ENCODE measurements at places on chromosomes 5 and 9. TPM values are rescaled to one million over a fixed set of nuclear protein-coding genes. Genes with fewer than 3 reads are reported as not detected.

SLC34A1 gene
- total RNA-seq: not detected

BARX1 gene
- total RNA-seq: 15.6 TPM

INPP5E gene
- 7.4 TPM for total RNA-seq

PCDHGA1 gene
- total RNA-seq: 1.1 TPM

PCDHB15 gene
- total RNA-seq: 1.1 TPM

SPATA31C1 gene
- not detected for total RNA-seq

SAP30L gene
- total RNA-seq: 36.5 TPM

DNA sequence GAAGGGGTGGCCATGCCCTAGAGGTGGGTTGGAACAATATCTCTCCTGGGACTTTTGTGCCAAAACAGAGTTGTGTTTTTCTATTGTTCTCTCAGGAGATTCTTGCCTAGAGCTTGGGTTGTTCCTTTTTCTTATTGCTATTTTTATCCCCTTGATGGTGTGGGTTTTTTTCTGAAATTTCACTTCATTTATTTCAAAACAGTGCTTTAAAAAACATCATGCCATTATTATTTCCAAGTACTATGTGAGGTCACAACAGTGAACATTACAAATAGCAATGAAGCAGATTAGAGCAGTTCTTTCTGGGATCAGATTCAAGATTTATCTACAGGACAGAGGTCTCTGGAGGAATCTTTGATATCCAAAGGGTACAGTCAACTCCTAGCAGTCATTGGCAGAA lies 76.6 kb downstream of the ACTBL2 start:
- H3K4me1 ChIP-seq: peaks cover 4% of the 10 kb centered on the region
- H3K27me3 ChIP-seq: no peaks in the 10 kb centered on the region
- no peak overlapping the region for H3K4me3 ChIP-seq
- H3K27ac ChIP-seq: no peak overlapping the region

- peaks cover 24% of the 10 kb centered on the region for H3K27me3 ChIP-seq
- H3K4me1 ChIP-seq: no peaks in the 10 kb centered on the region
- H3K27ac ChIP-seq: no peak overlapping the region
- peak; percentile 94 for DNase-seq
- no peaks in the 10 kb centered on the region for H3K36me3 ChIP-seq
Observed at GRCh38 chr9:133184971-133185370, 21.3 kb upstream of the GBGT1 start.

DNA sequence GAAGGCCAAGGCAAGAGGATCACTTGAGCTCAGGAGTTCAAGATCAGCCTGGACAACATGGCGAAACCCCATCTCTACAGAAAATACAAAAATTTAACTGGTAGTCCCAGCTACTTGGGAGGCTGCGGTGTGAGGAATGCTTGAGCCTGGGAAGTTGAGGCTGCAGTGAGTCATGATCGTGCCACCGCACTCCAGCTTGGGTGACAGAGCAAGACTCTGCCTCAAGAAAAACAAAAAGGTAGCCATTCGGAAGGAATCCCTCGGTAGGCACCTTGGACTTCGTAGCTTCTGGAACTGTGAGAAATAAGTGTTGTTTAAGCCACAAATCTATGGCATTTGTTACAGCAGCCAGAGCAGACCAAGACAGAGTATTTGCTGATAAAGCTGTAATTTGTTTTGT lies 174.2 kb downstream of the DCP2 start:
- H3K27ac ChIP-seq: no peak overlapping the region
- DNase-seq: no peak
- H3K36me3 ChIP-seq: no peaks in the 10 kb centered on the region
- no peaks in the 10 kb centered on the region for H3K27me3 ChIP-seq

DNA sequence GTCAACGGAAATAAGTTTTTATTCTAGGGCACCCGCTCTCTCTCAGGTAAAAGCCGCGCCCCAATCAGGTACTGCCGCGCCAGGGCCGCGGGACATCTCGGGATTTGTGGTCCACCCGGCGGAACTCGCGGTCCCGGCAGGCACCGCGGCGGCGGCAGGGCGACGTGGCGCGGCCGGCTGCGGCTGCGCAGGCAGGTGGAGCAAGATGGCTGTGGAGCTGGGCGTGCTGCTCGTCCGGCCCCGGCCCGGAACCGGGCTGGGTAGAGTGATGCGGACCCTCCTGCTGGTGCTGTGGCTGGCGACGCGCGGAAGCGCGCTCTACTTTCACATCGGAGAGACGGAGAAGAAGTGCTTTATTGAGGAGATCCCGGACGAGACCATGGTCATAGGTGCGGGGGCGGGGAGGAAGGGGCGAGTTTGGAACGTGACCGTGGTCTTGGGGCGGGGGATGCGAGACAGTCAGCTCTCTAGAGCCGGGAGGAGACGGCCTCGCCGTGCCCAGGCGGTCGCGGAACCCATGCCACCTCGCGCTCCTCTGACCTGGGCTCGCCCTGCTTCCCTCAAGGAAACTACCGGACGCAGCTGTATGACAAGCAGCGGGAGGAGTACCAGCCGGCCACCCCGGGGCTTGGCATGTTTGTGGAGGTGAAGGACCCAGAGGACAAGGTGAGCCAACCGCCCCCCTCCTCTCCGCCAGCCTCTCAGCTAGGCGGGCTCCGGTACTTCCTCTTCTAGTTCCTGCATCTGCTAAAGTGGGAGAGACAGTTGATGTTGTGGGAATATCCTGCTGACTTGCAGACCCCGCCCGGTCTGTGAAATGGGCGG lies at the start of gene TMED9:
Gene TMED9, plus strand, starts transcription at position 194 of the 825 bp plus-strand sequence. Its CDS starts 12 bp downstream, at position 206.
- peak within 1 kb of the TSS; percentile 86 for H3K4me3 ChIP-seq
- peaks cover 17% of the 10 kb centered on the region for H3K4me1 ChIP-seq
- peaks cover 36% of the 10 kb centered on the region for H3K36me3 ChIP-seq
- DNase-seq: peak; percentile 99
- H3K27ac ChIP-seq: peak within 1 kb of the TSS; percentile 69
- peaks cover 32% of the 10 kb centered on the region for H3K27me3 ChIP-seq

DNA sequence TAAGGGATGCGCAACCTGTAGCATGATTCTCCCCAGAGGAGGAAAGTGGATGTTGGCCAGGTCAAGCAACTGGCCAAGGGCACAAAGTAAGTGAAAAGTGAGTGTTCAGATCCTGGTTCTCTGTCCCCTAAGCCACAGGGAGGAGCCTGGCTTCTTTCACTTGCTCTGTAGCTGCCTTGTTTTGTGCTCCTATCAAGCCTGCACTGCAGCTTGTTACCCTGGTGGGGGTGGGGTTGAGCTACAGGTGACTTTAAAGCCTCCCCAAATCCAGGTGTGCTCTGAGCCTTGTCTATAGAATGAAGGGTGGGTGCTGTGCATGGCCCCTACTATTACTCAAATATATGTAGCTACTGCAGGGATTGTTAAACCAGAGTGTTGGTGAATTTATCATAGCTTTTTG lies 32.9 kb downstream of the RALGPS1 start:
- no peak for DNase-seq
- no peak overlapping the region for H3K27ac ChIP-seq
- no peaks in the 10 kb centered on the region for H3K36me3 ChIP-seq
- H3K27me3 ChIP-seq: peaks cover 3% of the 10 kb centered on the region

DNA sequence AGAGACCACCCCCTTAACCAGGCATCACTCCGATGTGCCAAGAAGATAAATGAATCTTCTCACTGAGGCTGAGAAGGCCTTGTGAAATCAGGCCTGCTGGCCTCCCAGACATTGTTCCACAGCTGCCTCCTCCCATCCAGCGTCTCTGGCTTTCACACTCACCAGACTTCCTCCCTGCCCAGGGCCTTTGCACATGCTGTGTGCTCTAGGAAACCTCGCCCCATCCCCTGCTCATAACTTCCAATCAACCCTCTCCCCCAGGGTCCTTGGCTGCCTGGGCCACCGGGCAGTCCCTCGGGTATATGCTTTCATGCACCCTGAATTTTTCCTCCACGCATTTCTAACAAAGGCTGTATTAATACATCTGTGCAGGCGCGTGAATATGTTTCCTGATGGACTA lies 58.4 kb downstream of the DUSP1 start:
- peak; percentile 6 for DNase-seq
- H3K4me3 ChIP-seq: no peak overlapping the region
- H3K36me3 ChIP-seq: no peaks in the 10 kb centered on the region
- H3K27ac ChIP-seq: no peak overlapping the region
- H3K27me3 ChIP-seq: no peaks in the 10 kb centered on the region
- peaks cover 12% of the 10 kb centered on the region for H3K4me1 ChIP-seq

- DNase-seq: no peak
- peaks cover 4% of the 10 kb centered on the region for H3K27me3 ChIP-seq
- H3K36me3 ChIP-seq: no peaks in the 10 kb centered on the region
- no peak overlapping the region for H3K27ac ChIP-seq
- no peak overlapping the region for H3K4me3 ChIP-seq
Observed at GRCh38 chr5:35438786-35439185, 178.9 kb upstream of the SPEF2 start.

GRCh38 chr5:109888989-109889388 lies 199.3 kb downstream of the MAN2A1 start:
- no peak overlapping the region for H3K27ac ChIP-seq
- H3K36me3 ChIP-seq: no peaks in the 10 kb centered on the region
- no peak for DNase-seq
- H3K4me1 ChIP-seq: no peaks in the 10 kb centered on the region
- H3K4me3 ChIP-seq: no peak overlapping the region

GRCh38 chr5:178199581-178200434 lies 4.5 kb upstream of the HNRNPAB start:
- no peak overlapping the region for H3K4me3 ChIP-seq
- no peak overlapping the region for H3K27ac ChIP-seq
- DNase-seq: no peak
- H3K36me3 ChIP-seq: no peaks in the 10 kb centered on the region

DNA sequence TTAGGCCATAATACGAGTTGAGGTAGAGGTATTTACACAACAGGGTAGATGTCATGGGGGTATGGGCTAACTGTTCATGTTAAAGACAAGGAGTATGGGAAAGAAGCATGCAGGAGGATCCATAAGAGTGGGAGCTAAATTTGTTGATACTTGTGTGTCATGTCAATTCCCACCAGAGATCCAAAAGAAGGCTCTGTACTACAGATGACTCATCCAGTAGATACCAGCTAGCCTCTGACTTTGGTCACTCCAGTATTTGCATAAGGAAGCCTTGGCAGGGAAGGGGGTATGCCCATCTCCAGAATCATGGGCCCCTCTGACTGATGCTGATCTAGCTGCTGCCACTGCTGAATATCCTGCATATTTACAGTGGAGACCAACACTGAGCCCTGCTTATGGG lies 743.7 kb upstream of the GRAMD2B start:
- H3K4me3 ChIP-seq: no peak overlapping the region
- no peaks in the 10 kb centered on the region for H3K27me3 ChIP-seq
- no peaks in the 10 kb centered on the region for H3K36me3 ChIP-seq
- peaks cover 5% of the 10 kb centered on the region for H3K4me1 ChIP-seq
- peak; percentile 76 for DNase-seq

DNA sequence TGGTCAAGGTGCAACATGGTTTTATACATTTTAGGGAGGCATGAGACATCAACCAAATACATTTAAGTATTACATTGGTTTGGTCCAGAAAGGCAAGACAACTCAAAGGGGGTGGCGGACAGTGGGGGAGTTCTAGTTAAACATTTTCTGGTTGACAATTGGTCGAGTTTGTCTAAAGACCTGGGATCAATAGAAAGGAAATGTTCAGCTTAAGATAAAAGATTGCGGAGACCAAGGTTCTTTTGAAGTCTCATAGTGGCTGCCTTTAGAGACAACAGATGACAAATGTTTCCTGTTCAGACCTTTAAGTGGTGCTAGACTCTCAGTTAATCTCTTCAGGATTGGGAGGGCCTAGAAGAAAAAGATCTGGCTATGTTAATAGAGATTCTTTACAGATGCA lies 47.7 kb upstream of the TTC39B start:
- DNase-seq: no peak
- H3K4me3 ChIP-seq: no peak overlapping the region
- H3K27ac ChIP-seq: no peak overlapping the region
- H3K36me3 ChIP-seq: no peaks in the 10 kb centered on the region
- no peaks in the 10 kb centered on the region for H3K27me3 ChIP-seq

GRCh38 chr5:73722231-73722630 lies 96.2 kb downstream of the ARHGEF28 start:
- no peak overlapping the region for H3K27ac ChIP-seq
- no peak for DNase-seq
- no peaks in the 10 kb centered on the region for H3K36me3 ChIP-seq
- no peaks in the 10 kb centered on the region for H3K4me1 ChIP-seq

DNA sequence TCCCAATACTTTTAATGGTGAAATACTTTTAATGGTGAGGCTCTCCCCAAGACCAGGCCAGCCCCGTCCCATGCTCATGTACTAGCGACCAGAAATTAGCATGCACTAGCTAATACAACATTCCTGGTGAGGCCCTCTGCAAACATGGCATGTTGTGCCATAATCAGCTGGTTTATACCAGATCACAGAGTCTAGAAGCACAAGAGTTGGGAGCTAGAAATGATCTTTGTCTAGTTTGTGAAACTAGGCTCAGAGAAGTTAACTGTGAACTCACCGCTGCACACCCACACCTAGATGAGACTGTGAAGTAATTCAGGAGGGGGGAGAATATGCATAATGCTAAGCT lies 37.4 kb downstream of the MTMR12 start:
- peaks cover 22% of the 10 kb centered on the region for H3K4me1 ChIP-seq
- H3K27me3 ChIP-seq: no peaks in the 10 kb centered on the region
- DNase-seq: no peak
- no peak overlapping the region for H3K4me3 ChIP-seq
- peak overlapping the region; percentile 49 for H3K27ac ChIP-seq

DNA sequence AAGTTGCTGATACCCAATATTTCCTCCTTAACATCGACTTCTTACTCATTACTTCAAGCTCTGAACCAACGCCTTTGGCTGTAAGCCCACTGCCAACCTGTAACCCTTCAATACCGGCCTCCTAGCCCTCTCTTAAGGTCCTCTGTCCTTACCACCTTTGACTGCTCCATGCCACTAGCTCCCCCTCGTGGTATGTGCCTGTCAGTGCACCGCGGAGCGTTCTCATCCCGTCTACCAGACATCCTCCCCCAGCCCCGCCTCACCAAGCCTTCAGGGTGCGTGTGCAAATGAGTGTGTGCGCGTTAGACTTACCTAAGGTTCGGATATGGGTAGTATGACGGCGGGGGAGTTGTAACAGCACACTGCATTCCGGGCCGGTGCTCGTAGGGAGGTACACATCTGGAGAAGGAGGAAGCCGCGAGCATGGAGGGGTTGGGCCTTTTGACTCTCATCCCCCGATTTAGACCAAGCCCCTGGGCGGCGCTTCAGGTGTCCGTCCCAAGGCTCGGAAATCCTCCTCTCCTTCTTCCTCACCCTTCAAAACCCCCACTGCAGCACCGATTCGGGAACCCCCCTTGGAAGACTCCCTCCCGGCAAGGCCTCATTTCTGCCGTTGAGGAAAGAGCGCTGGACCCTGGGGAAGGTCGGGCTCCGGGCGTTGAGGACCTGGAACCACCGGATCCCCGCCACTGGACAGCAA lies 2.8 kb upstream of the MYORG start:
- peaks cover 7% of the 10 kb centered on the region for H3K4me1 ChIP-seq
- no peak overlapping the region for H3K27ac ChIP-seq
- H3K4me3 ChIP-seq: peak overlapping the region; percentile 50
- no peaks in the 10 kb centered on the region for H3K36me3 ChIP-seq

GRCh38 chr9:75488719-75489110 lies 400.4 kb downstream of the OSTF1 start:
- no peaks in the 10 kb centered on the region for H3K36me3 ChIP-seq
- DNase-seq: no peak
- no peak overlapping the region for H3K4me3 ChIP-seq
- H3K4me1 ChIP-seq: no peaks in the 10 kb centered on the region
- no peak overlapping the region for H3K27ac ChIP-seq
- H3K27me3 ChIP-seq: no peaks in the 10 kb centered on the region

Data from osteoblast (primary cell).